ENCODE measurements at places on chromosomes 4 and X.

GRCh38 chr4:128863312-128864075 is 54.0 kb downstream of the JADE1 start:
- DNase-seq, result peak; percentile 58

DNA sequence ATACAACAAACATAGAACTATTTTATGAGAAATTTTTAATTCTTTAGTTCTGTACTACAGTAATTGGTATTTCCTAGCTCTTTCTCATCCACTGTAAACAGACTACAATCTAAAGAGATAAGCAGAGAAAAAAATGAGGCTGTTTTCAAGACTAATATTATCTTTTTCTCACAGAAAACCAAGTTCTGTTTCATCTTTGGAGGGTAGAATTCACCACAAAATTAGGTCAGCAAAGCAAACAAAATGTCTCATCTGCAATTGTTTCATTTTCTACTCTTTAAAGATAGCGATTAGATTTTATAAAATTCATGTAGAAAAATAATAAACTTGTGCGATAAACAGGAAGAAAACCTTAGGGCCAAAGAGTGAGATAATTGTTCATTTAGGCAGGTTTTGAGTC is 10.8 kb downstream of the APOO start:
- DNase-seq, result no peak

DNA sequence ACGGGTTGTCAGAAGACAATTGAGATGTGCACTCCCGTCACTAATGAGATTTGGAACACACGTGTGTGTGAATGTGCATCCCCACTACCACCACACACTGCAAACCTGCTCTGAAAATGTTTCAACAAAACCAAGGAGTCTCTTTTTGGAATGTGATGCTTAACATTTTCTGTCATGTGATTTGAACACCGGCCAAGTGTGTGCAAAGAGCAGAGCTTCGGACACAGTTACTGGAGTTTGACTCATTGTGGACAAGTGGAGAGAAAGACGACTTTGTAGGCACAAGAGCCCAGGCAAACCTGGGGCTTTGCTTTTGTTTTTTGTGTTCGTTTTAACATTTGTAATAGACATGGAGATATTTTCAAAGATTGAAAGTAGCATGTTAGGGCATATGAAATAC is 49.2 kb downstream of the CCKAR start:
- DNase-seq, result no peak

DNA sequence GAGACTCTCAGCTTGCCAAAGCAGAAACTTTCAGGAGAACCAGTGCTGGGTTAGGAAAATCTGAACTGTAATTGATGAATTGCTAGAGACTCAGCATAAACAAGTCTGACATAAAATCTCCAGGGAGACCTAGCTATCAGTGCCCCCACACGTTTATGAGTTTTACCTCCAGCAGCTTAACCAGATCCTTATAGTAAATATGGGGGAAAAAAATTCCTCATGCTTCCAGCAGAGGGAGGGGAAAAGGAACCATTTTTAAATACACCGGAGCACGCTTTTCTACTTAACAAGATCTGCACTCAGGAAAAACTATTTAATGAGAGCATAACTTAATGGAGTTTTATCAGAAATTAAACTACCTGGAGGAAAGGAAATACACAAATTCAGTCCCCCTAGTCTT is 1040.7 kb upstream of the INTU start:
- DNase-seq, result no peak

- DNase-seq, result no peak
These were observed 611.1 kb downstream of the PCDH19 start for GRCh38 chrX:99798936-99799335.

GRCh38 chr4:187286525-187286924 is 562.9 kb upstream of the FAT1 start:
- no peak for DNase-seq

GRCh38 chr4:140251571-140251970 is 97.6 kb upstream of the MAML3 start:
- DNase-seq, result no peak

- no peak for DNase-seq
These were observed 214.2 kb downstream of the NSUN7 start for GRCh38 chr4:40963897-40964478.

GRCh38 chr4:114941503-114941902 is 171.9 kb downstream of the NDST4 start:
- no peak for DNase-seq

GRCh38 chr4:119785963-119786362 is 157.4 kb upstream of the PDE5A start:
- no peak for DNase-seq

- no peak for DNase-seq
These were observed 40.1 kb upstream of the SPOCK3 start for GRCh38 chr4:167274351-167274750.

DNA sequence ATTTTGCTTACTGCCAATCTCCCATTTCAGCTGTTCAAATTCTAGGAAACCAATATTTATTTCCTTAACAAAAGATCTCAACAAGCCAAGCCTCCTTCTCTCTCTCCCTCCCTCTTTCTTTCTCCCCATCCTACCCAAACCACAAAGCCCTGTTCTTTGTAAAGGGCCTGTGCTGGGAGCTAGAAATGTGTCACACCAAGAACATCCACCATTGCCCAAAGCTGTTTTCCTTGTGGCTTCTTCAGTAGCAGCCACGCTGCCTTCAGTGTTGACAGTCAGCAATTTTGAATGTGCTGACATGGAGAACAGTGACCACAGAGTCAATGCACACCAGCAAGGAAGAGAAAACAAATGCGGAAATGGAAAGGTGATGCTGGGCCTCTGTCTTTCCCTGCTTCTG is 203.0 kb downstream of the MAML3 start:
- no peak for DNase-seq

GRCh38 chr4:27819246-27819645 is 958.6 kb downstream of the STIM2 start:
- no peak for DNase-seq
